Epithelial cell of esophagus (primary cell): ENCODE measurements at places on chromosomes 5 and 9.

DNA sequence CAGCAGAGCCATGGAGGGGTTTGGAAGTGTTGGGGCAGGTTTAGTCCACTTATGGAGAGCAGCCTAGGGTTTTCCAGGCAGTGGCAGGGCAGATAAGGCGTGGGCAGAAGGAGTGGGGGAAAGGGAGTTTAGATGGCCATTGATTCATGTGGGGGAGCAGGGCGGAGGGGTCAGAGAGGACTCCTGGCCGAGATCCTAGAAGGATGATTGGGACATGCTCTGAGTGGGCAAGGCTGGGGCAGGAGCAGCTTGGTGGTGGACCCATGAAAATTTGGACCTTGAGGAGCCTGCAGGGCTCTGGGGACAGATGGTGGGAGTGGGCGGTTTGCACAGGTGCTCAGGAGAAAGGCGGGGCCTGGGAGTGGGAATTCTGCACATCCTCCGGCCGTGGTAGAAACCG is 18.1 kb upstream of the TOR2A start:
- DNase-seq = no peak

DNA sequence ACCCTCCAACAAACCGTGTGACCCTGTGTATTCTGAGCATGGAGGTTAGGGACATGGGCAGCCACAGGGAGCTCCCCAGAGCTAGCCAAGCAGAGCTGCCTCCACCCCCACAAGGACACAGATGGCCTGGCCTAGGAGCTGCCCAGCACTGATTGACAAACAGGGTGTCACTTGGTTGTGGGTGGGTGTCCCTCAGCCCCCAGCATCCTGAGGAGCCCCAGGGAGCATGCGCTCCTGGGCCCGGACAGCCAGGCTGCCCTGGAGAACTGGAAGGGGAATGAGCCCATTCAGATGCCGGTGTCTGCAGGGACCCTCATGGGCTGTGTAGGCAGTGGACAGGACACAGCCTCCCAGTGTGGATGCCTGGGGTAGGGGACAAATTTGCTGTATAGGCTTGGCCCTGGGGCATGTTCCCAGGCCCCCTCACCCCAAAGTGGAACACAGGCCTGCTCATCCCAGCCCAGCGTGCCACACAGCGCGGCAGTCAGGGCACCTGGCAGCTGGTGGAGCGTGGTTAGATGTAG is 124.8 kb upstream of the LMX1B start:
- DNase-seq = no peak

DNA sequence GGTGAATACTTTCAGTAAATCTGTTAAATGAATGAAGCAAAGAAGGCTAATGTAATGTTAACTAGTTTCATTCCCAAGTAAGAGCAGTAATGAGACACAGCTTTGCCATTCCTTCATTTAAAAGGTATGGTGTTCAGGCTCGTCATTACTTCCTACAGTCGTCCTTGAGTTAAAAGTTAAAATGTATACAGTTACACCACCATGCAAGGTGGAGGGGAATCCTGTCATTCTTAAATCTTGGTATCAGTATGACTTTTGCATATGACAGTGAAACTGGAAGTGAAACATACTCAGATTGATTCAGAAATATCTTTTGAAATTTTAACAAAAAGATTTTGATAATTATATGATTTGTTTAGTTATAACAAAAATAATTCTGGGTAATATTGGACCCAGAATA is 25.9 kb downstream of the MTRR start:
- DNase-seq = no peak

- no peak for DNase-seq
These were observed 352.7 kb downstream of the ZNF608 start for GRCh38 chr5:124393584-124394379.

- DNase-seq = peak; percentile 6
These were observed 59.4 kb downstream of the GIN1 start for GRCh38 chr5:103060424-103060954.

DNA sequence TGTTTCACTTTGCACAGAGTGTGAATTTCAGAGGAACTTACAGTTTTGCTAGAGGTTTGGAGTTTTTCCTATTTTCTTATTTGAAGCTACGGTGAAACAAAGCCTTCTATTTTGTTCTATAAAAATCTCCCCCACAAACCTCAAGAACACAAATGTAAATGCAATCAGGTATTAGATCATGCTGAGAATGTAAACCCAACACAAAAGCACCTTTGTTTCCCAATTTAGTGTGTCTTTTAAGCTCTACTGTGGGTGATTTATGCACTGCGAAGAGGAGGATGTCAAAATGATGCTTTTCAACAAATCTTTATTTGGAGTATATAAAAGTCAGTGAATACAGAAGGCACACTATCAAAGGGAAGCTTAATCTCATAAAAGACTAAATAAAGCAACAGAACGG is 4.3 kb upstream of the DRD1 start:
- DNase-seq = no peak

GRCh38 chr5:32628049-32628844 is 42.9 kb downstream of the SUB1 start:
- no peak for DNase-seq

- no peak for DNase-seq
These were observed 536.6 kb downstream of the PDE4D start for GRCh38 chr5:59356813-59357380.

- no peak for DNase-seq
These were observed 20.3 kb upstream of the RIC1 start for GRCh38 chr9:5608298-5609225.

- DNase-seq = peak; percentile 92
These were observed 213.1 kb downstream of the RFK start for GRCh38 chr9:76181020-76181641.

GRCh38 chr5:62727184-62727583 is 148.6 kb downstream of the LRRC70 start:
- DNase-seq = no peak

DNA sequence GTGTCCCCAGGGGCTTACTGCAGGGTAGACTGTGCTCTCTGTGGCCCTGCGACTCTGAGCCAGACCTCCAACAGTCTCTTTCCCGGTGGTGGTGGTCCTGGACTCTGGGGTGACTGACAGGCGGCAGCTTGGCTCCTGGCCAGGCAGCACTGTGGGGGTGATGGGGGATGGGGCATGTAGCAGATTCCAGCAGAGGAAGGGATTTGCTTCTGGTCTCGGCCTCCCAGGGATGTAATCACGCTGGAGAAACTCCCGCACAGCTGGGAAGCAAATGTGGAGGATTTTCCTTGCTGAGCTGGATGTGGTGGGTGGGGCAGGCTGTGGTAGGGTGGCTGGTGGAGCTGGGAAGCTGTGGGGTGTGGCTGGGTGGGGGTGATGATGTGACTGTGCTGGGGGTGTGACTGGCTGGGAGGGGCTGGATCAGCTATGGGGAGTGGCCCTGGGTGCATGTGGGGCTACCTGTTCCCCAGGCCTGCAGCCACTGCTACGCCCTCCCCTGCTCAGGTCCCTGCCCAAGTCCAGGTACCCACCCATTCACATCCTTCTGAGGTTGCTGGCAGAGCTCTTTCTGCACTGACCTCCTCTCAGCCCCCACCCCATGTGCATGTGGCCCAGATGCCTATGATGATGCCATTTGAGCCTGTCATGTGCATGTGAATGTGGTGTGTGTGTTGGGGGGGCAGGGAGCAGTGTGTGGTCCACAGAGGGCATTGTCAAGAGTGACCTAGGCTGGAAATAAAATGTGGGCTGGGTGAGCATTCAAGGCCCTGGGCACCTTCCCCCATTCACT is 3.8 kb downstream of the NDST1 start:
- DNase-seq = peak; percentile 92

DNA sequence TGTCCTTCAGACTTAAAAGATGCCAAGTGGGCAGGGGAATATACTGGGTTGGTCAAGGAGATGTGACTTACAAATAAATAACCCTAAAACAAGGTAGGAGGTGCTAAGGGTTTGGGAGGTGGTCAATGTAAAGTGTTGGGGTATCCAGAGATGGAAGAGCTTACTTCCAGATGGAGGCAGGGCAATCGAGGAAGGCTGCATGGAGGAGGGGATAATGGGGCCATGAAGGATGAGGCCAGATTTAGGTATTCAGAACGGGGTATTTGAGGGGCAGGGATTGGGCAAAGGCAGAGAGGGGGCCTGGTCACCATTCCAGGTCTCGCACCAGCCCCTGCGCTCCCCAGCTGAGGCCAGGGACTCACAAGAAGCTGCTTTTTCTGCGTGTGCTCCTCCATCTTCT is 57.9 kb upstream of the FBXW11 start:
- DNase-seq = no peak

DNA sequence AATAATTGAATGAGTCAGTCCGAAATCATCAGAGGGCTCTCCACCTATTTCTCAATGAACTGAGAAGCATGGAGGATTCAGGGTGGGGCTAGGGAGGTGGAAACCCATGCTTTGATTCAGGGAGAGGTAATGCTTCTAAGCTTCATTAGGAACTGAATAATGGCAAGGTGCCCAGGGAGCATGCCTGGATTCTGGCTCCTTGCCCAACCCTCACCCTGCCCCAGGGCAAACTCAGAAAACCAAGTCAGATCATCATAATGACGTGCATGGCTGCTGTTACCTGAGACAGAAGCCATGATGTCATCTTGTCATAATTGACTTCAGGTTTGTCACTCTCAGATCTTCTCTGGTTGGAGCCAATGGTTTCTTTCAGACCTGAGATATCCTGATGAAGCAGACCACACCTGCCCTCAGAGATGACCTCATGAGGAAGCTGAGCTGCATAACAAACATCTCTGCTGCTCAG is 199.6 kb downstream of the SYK start:
- DNase-seq = peak; percentile 99

DNA sequence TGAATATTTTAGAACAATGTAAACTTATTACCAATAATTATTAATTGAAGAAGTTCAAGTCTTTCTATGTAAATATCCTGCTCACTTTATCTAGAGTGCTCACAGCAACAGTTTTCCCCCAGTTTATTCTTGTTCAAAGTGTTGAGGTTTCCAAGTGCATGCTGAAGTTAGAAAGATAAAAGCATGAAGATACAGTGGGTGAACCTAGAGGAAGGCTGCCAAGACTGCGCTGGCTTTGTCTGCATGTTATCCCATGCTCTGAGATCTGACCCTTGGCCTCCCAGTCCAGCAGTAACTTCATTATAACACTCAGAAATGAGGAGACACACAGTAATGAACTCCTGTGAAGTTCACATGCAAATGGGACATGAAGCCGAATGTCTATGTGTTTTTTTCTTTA is 76.0 kb upstream of the PIP5K1B start:
- no peak for DNase-seq

DNA sequence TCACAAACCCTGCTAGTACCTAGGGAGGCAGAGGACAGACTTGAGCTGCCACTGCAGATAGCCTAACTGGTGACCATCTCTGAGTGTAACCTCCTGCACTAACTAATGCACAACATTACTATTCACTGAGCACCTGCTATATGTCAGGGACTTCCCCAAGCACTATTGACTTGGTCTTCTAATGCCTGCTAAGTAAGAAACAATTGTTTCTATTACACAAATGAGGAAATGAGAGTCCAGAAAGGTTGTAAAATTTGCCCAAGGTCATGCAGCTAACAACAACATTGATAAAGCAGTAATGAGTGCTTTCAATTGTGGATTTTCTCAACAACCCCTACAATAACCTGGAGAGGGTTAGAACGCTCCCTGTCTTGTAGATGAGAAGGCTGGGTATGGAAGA is 183.7 kb downstream of the ZNF462 start:
- DNase-seq = no peak

DNA sequence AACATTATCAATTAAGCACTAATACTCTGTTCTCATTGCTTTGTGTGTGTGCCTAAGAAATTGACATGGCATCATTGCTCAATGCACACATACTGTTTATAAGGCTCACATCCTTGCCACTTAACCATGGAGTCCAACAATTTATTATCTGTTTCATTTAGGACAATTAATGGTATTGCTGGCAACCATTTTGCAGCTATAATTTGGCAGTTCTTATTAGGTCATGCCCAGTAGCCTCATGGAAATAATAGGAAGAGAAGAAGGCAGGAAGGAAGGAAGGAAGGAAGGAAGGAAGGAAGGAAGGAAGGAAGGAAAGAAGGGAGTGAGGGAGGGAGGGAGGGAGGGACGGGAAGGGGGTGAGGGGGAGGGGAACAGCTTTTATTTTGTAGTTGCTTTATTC is 285.5 kb upstream of the SLC24A2 start:
- no peak for DNase-seq

DNA sequence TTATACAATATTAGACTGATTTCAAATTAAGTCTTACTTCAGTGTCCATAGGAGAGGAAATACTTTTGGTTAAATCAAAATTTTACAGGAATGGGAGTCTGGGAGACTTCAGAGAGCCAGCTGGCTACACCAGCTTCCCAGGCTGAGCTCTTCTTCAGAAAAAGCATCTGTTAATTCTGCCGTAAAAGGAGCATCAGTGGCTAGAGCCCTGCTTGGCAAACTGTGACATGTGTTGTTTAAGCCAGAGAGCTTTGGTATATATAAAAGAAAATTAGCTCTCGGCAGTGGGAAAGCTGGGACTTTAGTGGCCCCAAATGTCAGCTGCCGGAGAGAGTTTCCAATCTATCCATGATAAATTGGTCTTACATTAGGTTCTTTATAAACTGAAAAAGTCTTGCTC is 378.8 kb upstream of the TUSC1 start:
- no peak for DNase-seq

DNA sequence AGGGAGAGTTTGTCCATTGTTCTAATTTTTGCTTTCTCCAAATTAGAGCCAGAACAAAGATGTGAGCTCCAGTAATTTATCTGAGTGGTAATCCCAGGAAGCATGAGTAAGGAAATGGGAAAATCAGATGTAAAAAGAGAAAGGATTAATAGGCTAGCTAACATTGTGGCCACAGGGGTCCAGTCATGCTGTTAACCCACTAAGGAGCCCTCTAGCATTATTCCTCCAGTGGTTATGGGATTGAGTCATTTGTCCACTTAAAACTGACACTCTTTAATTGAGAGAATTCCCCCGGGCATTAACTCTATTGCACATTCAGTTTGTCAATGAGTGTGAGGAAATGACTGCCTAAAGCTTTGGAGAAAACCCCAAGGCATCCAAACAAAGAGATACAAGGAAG is 700.3 kb upstream of the TYRP1 start:
- DNase-seq = no peak

- no peak for DNase-seq
These were observed 24.3 kb upstream of the RAPGEF6 start for GRCh38 chr5:131659290-131659689.

GRCh38 chr5:161093100-161093499 is 241.1 kb upstream of the ATP10B start:
- DNase-seq = no peak

GRCh38 chr9:124011460-124012301 is at the start of gene LHX2:
Gene LHX2, plus strand, starts transcription at chr9:124011768. Its CDS starts 581 bp downstream, at chr9:124012349.
- peak; percentile 73 for DNase-seq

DNA sequence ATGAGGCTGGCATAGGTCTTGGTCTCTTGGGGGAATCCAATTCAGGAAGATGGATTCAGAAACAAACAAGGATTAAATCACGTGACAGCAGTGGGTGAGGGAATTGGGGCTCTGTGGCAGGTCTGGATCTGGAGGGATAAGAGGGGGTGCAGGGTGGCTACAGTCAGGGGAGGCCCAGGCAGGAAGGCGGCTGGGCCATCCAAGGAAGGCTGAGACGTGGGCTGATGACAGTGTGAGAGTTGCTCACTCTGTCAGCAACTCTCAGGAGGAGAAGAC is 65.8 kb upstream of the COL5A1 start:
- DNase-seq = no peak

- no peak for DNase-seq
These were observed 17.3 kb downstream of the CSF1R start for GRCh38 chr5:150068961-150069645.

GRCh38 chr5:14707811-14708390 is 43.4 kb downstream of the OTULIN start:
- no peak for DNase-seq

- peak; percentile 36 for DNase-seq
These were observed 926.3 kb upstream of the ARRDC3 start for GRCh38 chr5:92309336-92309991.

- DNase-seq = no peak
These were observed 15.2 kb upstream of the SPATA9 start for GRCh38 chr5:95697781-95698681.
